ENCODE measurements at places on chromosomes 2 and 18.

GRCh38 chr2:236758406-236758805, 188.8 kb downstream of the ACKR3 start:
- DNase-seq: no peak
- peaks cover 5% of the 10 kb centered on the region for H3K4me1 ChIP-seq
- no peak overlapping the region for H3K4me3 ChIP-seq
- no peaks in the 10 kb centered on the region for H3K36me3 ChIP-seq

- no peaks in the 10 kb centered on the region for H3K27me3 ChIP-seq
- H3K27ac ChIP-seq: no peak overlapping the region
- no peaks in the 10 kb centered on the region for H3K4me1 ChIP-seq
- no peak overlapping the region for H3K4me3 ChIP-seq
- DNase-seq: no peak
Measured at GRCh38 chr2:178592655-178593054, 112.4 kb downstream of the PLEKHA3 start.

DNA sequence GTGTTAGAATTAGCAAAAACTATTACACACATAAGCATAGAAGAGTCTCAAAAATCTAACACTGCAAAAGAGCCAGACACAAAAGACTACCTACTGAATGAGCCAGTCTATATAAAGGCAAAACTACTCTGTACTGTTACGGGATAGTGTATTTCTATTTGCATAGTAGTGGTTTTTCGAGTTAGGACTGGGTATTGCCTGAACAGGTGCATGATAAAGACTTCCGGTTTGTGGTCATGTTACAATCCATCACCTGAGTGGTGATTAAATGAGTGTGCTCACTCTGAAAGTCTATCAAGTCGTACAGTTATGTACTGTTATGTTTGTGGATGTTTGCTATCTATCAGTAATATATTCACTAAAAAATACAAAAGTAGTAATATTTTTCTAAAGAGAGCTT, 523.3 kb upstream of the SYT4 start:
- H3K36me3 ChIP-seq: no peaks in the 10 kb centered on the region
- DNase-seq: no peak
- H3K4me3 ChIP-seq: no peak overlapping the region
- no peak overlapping the region for H3K27ac ChIP-seq

GRCh38 chr2:88693911-88694414, 2.5 kb downstream of the RPIA start:
- no peak for DNase-seq
- no peak overlapping the region for H3K4me3 ChIP-seq
- no peak overlapping the region for H3K27ac ChIP-seq
- H3K36me3 ChIP-seq: no peaks in the 10 kb centered on the region
- peaks cover 23% of the 10 kb centered on the region for H3K4me1 ChIP-seq

GRCh38 chr2:9107168-9108025, 99.2 kb upstream of the ASAP2 start:
- peak; percentile 85 for DNase-seq
- H3K27me3 ChIP-seq: no peaks in the 10 kb centered on the region
- peaks cover 21% of the 10 kb centered on the region for H3K4me1 ChIP-seq
- H3K36me3 ChIP-seq: no peaks in the 10 kb centered on the region
- H3K27ac ChIP-seq: peak overlapping the region; percentile 65

- no peaks in the 10 kb centered on the region for H3K36me3 ChIP-seq
- H3K4me3 ChIP-seq: no peak overlapping the region
- no peaks in the 10 kb centered on the region for H3K27me3 ChIP-seq
- no peak overlapping the region for H3K27ac ChIP-seq
Measured at GRCh38 chr2:152490686-152491455, 155.9 kb downstream of the FMNL2 start.

GRCh38 chr2:212745359-212745758, 206.8 kb upstream of the ERBB4 start:
- H3K27ac ChIP-seq: no peak overlapping the region
- no peaks in the 10 kb centered on the region for H3K27me3 ChIP-seq
- no peaks in the 10 kb centered on the region for H3K4me1 ChIP-seq
- H3K4me3 ChIP-seq: no peak overlapping the region

DNA sequence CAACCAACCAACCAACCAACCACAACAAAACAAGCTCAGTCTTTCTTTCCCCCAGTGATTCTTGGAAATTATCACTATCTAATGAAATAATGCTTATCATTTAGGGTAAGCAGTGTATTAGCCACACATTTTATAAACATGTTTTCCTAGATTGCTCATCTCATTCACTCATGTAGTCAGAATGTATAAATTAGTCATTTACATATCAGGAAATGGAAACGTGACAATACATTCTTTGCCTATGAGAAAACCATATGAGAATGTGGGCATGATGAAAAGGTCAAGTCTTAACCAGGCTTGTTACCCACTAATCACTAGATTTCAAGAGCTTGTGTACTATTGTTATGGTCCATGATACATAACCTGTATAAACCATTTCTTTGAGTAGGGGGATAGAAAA, 1583.4 kb upstream of the PIK3C3 start:
- no peak overlapping the region for H3K4me3 ChIP-seq
- DNase-seq: no peak
- no peaks in the 10 kb centered on the region for H3K36me3 ChIP-seq
- H3K27ac ChIP-seq: no peak overlapping the region
- H3K27me3 ChIP-seq: no peaks in the 10 kb centered on the region

All from upper lobe of right lung (tissue), 1 donor.